AG09319 (cell line): ENCODE measurements at places on chromosomes 5 and 9.

GRCh38 chr9:31347082-31347617, 1037.3 kb upstream of the ACO1 start:
- no peak for DNase-seq

DNA sequence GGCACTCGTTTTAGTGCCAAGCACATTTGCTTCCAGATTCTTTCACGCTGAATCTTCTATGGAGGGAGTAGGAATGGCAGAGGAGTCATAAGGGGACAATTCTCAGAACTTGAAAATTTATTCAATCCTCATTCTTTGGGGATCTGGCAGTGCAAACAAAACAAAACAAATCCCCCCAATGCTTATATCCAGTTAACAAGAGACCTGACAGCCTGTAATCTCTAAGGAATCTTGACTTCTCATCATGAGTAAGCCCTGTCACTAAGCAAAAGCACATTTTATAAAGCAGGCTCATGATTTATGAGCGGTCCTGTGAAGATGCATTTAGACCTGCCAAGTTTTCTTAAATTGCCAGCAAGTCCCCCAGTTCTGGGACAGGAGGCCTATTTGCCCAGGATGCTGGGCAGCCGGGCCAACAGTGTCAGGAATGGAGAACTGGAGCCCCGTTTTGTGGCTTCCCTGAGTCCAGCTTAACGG, 513.9 kb downstream of the CTNND2 start:
- DNase-seq, result no peak

DNA sequence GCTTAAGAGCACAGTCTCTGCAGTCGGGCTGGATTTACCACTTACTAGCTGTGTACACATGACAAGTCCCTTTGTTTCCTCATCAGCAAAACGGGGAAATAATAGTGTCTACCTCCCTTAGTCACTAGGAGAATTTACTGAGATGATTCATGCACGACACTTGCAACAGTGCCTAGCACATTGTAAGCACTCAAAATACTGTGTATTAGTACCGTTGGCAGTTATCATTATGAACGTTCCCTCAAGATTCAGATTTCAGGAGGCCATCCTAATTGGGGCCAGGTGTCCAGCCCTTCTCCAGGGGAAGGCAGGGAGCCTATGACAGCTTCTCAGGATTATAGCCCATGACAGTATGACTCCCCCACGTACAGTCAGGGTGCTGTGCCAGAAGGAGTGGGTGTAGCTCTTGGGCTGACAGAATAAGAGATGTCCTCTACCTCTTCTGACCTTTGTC, 164.3 kb downstream of the DOCK2 start:
- no peak for DNase-seq

GRCh38 chr9:17045381-17045940, 89.4 kb upstream of the CNTLN start:
- DNase-seq, result no peak

- no peak for DNase-seq
Observed at GRCh38 chr5:133467335-133467779, 145.0 kb downstream of the FSTL4 start.

DNA sequence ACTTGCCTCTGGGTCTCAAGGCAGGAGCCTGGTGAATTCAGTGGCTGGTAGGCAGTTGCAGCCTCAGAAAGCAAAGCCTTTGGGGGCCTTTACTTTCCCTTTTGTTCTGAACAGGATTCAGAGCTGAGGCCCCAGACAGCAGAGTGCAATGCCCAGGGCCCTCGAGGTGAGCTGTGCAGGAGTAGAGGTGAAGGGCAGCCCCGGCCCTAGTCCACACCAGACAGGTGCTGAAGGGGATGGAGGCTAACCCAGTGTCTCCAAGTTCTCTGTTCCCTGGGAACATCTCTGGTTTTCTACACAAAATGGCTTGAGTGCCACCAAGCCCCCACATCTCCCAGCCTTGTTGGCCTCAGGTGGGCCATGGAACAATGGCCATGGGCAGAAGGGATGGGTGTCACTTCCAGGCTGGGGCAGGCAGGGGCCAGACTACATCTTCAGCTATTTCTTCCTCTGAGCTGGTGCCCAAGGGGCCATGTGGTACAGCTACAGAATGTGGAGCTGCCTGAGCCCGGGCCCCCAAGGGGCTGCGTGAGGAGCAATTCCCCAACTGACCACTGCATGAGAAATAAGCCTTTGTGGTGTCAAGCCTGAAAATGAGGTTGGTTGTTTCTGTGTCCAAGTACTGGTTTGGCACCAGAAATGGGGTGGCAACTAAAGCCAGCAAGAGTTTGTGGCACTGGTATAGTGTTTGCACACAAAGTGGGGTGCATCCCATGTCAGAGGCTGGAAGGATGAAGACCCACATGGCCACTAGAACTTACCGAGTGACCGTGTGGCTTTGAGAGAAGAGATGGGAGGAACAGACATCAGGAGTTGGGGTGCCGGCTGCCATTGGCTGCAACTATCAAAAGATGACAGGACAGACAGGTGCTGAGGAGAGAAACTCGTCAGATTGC, 57.8 kb downstream of the BARX1 start:
- DNase-seq, result no peak

GRCh38 chr9:77024776-77025545, 5.5 kb downstream of the FOXB2 start:
- DNase-seq, result no peak

GRCh38 chr9:135343837-135344522, 135.6 kb upstream of the PPP1R26 start:
- DNase-seq, result no peak

GRCh38 chr5:60399507-60399906, 300.5 kb downstream of the DEPDC1B start:
- DNase-seq, result no peak

- DNase-seq, result no peak
Observed at GRCh38 chr9:111904891-111905291, 8.3 kb downstream of the UGCG start.

- DNase-seq, result peak; percentile 25
Observed at GRCh38 chr9:83199240-83199639, 136.3 kb upstream of the RASEF start.

GRCh38 chr5:170493028-170493820, 10.6 kb upstream of the KCNIP1 start:
- DNase-seq, result no peak

DNA sequence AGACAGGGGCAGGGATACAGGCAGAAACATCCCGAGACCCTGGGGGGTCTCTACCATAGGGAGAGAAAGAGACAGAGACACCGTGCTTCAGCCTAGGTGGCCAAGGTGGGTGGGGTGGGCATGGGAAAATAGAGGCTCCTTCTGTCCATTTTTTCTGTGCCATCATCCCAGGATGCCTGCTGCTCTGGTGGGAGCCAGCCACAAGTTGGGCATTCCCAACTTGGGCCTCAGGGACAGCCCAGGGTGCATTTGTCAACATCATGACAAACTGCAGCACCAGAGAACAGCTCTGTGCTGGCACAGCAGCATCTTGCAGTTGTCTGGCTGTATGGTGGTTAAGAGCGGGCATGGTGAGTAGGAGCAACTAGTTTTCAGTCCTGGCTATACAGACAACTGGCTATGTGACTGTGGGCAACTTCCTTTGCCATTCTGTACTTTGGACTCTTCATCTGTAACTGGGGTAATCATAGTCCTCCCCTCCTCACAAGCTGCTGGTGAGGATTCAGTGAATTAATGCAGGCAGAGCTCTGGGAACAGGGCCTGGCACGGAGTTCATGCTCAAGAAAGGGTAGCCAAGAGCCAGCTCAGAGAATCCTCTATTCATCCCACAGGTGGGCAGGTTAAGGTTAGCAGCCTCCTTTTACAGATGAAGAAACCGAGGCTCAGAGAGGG, 100.4 kb downstream of the RGS3 start:
- DNase-seq, result no peak

GRCh38 chr5:56963246-56963645, 11.3 kb upstream of the MIER3 start:
- DNase-seq, result no peak

DNA sequence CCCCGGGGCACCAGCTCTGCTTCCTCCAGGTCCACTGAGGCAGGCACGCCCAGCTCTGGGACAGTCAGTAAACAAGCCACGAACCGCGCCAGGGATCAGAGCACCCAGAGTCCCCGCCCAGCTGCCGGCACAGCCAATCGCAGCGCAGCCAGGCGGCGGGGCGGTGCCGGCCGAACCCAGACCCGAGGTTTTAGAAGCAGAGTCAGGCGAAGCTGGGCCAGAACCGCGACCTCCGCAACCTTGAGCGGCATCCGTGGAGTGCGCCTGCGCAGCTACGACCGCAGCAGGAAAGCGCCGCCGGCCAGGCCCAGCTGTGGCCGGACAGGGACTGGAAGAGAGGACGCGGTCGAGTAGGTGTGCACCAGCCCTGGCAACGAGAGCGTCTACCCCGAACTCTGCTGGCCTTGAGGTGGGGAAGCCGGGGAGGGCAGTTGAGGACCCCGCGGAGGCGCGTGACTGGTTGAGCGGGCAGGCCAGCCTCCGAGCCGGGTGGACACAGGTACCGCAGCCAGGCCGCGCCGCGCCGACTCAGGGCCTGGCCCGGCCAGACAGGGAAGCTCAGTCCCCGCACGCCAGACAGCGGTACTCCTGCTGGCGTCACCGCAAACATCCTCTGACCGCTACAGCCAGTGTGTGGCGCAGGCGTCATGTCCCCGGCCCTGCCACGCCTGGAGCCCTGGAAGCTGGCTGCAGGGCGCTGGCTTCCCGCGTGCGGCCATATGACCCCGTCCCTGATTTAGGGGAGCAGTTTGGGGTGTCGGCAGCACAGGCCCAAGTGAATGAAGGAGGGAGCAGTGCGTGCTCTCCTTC, at the start of gene CTSL:
Gene CTSL, plus strand, starts transcription at position 220 of the 810 bp plus-strand sequence. CDS start 1,485 bp downstream, outside the sequence.
- DNase-seq, result peak; percentile 74

DNA sequence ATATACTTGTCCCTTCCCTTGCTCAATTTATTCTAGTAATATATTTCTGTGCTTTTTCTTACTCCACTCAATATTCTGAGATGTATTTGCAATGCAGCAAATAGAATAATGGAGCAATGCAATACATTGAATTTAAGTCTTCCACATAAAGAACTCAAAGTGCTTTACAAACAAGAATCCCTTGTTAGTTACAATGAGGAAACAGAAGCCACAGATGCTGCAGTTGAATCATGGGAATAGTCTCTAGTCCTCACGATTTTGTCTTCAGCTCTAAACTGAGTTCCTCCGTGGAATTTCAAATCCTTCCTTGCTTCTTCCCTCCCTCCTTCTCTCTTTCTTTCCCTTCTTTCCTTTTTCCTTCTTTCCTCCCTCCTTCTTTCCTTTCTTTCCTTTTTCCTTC, 12.5 kb upstream of the TAS2R1 start:
- no peak for DNase-seq

GRCh38 chr5:78570646-78571045, 77.9 kb downstream of the LHFPL2 start:
- no peak for DNase-seq

- DNase-seq, result no peak
Observed at GRCh38 chr9:112605518-112605917, 112.4 kb downstream of the INIP start.

DNA sequence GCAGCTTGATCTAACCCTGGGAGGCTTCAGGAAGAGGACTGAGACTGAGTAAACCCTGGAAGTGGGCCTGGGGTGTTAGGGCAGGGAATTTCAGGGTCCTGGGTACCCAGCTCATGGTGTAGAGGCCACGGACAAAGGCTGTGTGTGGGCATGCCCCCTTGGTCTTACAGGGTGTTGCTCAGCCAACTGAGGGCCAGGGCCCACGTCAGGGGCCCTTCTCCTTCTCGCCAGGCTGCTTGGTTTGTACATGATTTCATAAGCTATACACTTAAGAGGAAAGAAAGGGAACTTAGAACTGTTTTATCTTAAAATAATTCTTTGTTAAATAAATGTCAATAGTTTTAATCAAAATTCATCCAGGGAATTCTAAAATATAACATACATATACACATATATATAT, 95.4 kb downstream of the TLE4 start:
- DNase-seq, result no peak

DNA sequence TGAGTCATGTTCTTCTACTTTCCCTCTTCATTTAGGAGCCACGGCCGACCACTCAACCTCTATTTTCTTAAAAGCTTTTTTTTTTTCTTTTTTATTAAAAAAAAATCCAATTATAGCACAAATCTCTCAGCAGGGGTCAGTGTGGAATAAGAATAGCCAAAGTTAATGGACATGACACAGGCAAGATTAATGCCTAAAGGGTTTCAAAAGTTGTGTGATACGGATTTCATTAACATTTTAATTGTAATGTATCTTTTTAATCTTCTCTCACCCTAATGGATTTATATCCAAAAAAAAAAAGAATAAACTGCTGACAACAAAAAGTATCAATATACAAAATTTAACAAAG, 5.4 kb downstream of the NACC2 start:
- no peak for DNase-seq

DNA sequence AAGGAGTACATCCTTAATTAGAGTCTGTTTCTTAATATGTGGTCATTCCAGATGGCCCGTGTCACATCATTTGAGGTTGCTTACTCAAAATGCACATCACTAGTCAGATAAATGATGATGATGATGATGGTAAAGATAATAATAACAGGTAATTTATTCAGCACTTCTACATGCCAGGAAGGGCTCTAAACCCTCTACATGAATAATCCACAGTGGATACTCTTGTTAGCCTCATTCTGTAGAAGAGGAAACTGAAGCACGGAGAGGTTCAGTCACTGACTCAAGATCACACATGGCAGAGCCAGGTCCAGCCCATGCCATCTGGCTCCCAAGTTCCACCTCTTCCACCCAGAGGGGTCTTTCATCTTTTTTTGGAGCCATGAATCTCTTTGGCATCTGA, 11.7 kb downstream of the SH3PXD2B start:
- DNase-seq, result no peak

- DNase-seq, result no peak
Observed at GRCh38 chr9:89330513-89330912, 12.2 kb downstream of the SECISBP2 start.

GRCh38 chr5:138351056-138351455, 1.4 kb upstream of the KDM3B start:
- no peak for DNase-seq

DNA sequence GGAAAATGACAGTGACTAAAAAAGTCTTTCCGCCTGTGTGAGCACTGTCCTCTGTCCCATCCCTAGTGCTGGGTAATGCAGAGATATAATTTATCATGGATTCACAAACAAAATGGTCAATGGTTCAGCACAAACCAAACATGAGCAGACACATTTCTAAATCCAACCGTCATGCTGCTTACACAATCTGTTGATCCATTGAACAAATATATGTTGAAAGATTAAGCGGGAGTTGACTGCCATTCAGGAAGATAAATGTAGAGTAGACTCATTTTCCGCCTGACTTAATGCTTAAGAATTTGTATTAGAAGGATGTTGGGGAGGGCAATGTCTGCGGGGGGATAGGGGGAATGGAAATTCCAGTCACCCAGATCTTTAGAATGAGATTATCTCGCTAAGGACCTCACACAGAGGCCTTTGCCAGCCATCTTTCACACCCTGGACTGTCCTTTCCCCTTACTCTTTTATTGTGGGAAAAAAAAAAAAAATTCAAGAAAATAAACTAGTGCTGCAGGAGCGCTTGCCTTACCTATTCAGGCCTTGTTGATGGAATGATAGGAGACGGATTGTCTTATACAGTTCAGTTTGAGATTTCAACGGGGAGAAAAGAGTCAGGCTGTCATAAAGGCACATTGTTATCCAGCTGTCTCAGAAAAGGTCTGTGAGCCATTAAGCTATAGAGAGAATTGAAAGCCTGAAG, 153.7 kb downstream of the TLE1 start:
- no peak for DNase-seq
